Activated CD4-positive, alpha-beta T cell treated with anti-CD3 and anti-CD28 coated beads, Interleukin-2, amount 50 U/mL, for 48 hours (primary cell): ENCODE measurements at places on chromosomes 4 and X.
A peak's percentile ranks its signal among the peaks of the same experiment; 100 is the strongest.

DNA sequence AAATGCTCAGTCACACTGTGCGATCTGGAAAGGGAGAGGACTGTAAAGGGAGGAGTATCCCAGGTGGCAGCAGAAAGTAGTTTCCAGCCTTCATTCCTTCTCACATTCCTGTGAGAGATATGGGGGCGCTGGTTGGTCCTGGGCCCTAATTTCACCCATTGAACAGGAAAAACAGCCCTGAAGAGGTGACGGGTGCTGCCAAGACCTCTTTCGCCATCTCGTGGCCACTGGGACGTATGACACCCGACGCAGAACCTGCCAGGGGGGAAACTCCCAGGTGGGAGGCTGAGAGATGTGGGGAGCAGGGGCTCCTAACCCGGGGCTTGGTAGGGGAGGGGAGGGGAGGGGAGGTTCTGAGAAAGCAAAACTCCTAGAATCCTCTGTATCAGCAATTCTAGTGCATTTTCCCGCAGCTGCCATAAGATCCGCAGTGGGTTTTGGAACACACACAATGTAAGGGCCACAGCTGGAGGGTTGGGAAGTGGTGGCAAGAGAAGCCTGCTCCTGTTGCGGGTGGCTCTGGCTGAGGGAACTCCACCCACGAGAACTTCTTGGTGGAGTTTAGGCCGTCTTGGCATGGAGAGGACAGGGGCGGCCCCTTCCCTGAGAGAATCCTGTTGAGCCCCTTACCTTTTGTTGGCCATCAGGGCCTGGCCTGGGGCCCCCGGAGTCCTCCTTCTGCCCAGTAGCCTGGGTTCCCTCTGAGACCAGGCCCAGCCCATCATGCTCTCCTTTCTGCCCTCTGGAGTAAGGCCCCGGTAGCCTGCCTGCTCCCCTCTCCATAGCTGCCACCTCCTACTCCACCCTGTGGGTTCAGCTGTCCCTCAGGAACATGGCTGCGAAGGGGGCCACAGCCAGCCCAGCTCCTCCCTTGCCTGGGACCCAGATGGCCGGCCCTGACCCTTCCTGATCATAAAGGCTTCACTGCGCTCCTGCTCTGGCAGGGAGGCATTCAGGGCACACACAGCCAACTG is 134.1 kb downstream of the OR13H1 start:
- peak; percentile 45 for DNase-seq

DNA sequence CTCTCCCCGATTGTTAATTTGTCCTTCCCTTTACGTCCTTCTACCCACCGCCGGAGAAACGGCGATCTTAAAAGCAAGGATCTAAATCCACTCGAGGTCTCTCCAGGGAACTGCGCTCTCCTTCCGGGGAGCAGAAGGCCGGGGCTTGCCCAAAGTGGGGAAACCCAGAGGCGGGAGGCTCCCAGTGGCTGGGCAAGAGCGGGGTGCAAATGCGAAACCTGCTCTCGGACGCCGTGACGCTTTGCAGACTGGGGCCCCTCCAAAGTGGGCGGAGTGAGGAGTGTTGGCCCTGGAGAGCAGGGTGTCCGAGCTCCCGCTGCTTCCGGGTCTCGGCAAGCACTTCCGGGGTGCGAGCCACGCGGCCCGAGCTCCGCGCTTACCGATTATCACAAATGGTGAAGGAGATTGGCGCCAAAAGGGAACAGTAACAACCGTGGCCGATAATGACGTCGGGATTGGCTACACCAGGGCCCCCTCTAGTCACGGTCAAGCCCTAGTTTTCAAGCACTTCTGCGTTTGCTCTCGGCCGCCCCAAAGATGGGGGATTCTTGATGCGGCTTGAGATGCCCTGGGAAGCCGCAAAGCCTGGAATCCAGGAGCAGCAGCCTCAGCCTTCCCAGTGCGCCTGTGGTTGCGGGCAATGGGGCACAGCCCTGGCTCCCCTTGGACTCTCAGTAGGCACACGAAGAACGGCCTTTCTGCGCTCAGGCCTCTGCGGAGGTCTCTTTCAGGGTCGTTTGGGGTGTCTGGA is 29.0 kb downstream of the HAND2 start:
- DNase-seq, result no peak

- no peak for DNase-seq
Observed at GRCh38 chrX:137482136-137482535, 83.8 kb upstream of the ZIC3 start.

DNA sequence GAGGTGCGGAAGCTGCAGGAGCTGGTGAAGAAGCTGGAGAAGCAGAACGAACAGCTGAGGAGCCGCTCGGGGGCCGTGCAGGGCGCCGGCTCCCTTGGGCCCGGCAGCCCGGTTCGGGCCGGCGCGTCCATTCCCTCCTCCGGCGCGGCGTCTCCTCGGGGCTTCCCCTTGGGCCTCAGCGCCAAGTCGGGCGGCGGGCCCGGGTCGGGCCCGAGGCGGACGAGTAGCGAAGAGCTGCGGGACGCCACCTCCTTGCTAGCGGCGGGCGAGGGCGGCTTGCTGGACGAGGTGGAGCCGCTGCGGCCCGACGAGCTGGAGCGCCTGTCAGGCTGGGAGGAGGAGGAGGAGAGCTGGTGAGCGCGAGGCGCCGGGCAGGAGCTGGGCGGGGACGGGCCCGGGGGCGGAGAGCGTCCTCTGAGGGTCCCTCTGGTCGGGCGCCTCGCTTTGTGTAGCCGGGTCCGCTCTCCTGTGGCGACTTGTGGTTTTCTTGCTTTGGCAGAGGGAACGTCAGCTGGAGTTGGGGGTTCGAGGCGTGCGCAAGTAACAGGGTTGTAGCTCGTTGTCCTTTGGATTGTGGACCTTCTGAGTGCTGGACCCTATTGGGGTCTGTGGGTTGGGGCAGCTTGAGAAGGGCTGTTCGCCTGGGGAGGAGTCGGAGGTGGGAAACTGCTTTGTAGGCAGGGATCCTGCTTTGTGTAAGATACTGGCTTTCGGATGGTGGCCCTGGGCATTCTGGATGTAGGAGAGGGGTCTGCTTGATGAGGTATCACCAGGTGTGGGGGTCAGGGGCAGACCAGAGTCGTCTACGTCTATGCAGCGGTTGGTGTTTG is 662 bp downstream of the SLAIN2 start:
- peak; percentile 52 for DNase-seq

- DNase-seq, result no peak
Observed at GRCh38 chrX:129695937-129696336, 41.2 kb upstream of the APLN start.

GRCh38 chr4:62256479-62256878 is 1056.4 kb downstream of the ADGRL3 start:
- no peak for DNase-seq

GRCh38 chr4:164215113-164215741 is 538.7 kb upstream of the SMIM31 start:
- DNase-seq, result no peak

GRCh38 chr4:120775431-120775830 is 147.1 kb downstream of the PRDM5 start:
- no peak for DNase-seq

DNA sequence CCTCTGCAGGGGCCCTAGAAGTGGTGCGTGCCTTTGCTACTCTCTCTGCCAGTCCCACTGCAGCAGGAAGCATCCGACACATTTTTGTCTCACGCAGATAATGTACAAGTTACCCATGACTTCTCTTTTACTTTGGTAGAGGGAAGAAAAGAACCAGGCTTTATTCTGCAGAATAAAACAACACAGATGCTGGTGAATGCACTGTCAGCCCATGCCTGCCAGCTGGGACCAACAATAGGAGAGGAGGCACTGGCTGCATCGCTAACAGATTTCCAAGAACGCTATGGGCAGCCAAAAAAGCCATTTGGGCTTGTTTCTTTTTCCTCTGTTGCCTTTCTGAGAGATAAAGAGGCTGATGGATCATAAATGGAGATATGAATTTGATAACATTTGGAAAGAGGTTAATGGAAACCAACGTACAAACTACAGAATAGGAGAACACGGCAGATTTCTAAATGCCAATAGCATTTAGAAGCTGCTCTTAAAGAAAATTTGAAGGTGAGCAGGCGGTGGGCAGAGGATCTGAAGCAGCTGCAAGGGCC is 47.5 kb upstream of the IGFBP7 start:
- no peak for DNase-seq

DNA sequence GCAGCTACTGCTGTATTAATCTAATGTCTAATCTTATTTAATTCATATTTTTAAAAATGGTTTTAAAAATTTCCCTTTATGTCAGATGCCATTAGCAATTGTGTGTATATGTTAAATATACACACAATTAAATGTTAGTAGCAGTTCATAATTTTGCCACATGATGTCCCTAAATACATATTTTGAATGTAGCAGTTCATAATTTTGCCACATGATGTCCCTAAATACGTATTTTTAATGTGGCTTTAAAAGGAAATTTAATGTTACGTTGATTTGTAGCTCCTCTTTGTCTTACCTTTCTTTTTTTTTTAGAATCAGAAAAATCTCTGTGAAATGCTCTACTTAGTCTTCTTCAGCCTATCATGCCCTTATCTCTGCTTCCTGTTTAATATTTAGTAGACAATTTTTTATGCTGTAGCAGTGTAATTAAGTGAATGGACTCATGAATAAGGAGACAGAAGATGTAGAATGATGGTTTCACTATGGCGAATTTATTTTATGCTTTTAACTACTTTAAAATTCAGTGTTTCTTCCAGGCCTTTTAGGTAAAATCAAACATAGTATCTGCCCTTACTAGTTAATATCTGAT is 26.1 kb downstream of the RBM46 start:
- no peak for DNase-seq

DNA sequence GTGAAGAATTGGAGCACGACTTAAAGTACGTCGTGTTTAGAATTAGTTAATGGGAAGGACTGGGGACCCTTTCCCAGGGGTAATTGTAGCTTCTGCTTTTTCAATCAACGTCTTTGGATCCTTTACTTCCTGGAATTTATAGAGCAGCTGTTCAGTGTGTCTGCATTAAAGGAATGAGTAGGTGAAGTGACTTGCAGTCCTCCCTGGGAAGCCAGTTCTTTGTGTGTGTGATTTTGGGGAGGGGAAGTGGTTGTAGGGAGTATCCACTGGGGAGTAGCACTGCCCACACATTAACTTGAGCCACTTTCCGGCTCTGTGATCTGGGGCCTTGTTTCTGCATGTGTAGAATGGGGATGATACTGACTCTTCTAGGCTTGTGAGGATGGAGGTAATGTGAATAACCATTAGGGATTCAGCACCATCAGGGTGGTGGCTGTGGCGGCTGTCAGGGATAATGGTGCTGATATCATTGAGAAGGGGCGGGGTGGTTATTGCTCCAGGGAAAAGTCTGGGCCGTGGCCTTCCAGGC is 54.7 kb downstream of the TMEM131L start:
- no peak for DNase-seq

GRCh38 chrX:109830157-109830703 is 97.2 kb upstream of the ACSL4 start:
- DNase-seq, result no peak

DNA sequence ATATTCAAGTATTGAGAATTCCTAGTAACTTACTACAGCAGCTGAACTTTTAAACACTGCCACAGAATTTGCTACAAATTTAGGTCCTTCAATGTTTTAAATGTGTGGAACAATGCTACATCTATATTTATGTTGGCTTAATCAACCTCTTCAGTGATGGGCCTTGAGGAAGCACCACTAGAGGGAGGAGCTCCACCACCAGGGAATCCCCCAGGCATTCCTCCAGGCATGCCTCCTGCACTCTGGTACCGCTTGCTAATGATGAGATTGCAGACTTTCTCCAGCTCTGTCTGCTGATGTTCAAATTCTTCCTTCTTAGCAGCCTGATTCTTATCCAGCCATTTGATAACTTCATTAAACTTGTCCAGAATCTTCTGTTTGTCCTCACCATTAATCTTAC is 190.8 kb downstream of the HTR2C start:
- no peak for DNase-seq

GRCh38 chrX:18676050-18676449 is 4.1 kb upstream of the RS1 start:
- no peak for DNase-seq

GRCh38 chr4:142567199-142567598 is 278.9 kb downstream of the INPP4B start:
- peak; percentile 65 for DNase-seq

- DNase-seq, result no peak
Observed at GRCh38 chrX:101260435-101260834, 30.7 kb downstream of the TAF7L start.

GRCh38 chrX:107684956-107685385 is 56.7 kb downstream of the PRPS1 start:
- no peak for DNase-seq

- DNase-seq, result no peak
Observed at GRCh38 chr4:86955888-86956451, 21.2 kb downstream of the AFF1 start.

DNA sequence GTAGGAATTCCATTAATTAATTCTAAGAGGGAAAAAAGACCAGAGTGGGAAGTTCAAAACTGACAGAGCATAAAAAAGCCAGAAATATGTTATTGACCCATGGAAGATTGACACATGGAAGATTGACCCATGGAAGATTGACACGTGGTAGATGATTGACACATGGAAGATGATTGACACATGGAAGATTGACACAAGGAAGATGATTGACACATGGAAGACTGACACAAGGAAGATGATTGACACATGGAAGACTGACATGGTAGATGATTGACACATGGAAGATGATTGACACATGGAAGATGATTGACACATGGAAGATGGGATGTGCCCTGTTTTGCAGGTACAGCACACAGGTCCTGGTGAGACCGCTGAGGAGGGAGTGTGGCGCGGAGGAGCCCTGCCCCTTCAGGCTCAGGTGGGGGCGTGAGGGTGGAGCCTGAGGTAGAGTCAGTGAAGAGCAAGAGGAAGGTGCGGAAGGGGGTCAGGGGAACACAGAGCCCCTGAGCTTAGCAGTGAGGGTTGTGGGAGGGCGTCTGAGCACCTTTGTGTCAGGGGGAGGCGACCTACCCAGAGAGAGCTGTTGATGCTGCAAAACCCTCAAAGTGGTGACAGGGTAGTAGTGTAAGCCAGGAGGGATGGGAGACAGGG is 15.8 kb upstream of the PDE6B start:
- DNase-seq, result no peak

DNA sequence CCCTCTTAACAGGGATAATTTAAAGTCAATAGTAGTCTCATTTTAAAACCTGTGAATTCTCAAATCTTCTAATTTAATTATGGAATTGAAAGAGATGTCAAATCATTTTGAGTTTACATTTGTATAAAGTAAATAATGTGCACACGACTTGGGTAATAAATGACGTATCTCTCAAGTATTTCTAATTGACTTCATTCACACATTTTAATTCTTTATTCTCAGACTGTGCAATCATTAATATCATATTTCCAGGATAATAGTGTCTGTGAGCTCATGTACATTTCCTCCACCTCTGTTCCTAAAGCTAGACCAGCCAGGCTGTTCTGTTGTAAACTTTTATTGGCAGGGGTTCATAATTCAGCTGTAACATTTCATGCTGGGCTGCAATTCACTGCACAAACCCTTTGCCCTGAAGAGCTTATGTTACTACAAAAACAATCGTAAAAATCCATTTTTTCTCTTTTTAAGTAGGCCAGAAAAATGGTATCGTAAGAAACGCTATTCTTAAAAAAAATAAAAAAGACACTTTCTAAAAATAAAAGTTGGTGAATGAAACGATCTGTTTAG is 1103.1 kb upstream of the TENM3 start:
- DNase-seq, result no peak
